ENCODE measurements at places on chromosomes 16 and 17.
A peak's percentile ranks its signal among the peaks of the same experiment; 100 is the strongest.

GRCh38 chr16:11794447-11794846 is 2.6 kb downstream of the ZC3H7A start:
- no peak for DNase-seq

DNA sequence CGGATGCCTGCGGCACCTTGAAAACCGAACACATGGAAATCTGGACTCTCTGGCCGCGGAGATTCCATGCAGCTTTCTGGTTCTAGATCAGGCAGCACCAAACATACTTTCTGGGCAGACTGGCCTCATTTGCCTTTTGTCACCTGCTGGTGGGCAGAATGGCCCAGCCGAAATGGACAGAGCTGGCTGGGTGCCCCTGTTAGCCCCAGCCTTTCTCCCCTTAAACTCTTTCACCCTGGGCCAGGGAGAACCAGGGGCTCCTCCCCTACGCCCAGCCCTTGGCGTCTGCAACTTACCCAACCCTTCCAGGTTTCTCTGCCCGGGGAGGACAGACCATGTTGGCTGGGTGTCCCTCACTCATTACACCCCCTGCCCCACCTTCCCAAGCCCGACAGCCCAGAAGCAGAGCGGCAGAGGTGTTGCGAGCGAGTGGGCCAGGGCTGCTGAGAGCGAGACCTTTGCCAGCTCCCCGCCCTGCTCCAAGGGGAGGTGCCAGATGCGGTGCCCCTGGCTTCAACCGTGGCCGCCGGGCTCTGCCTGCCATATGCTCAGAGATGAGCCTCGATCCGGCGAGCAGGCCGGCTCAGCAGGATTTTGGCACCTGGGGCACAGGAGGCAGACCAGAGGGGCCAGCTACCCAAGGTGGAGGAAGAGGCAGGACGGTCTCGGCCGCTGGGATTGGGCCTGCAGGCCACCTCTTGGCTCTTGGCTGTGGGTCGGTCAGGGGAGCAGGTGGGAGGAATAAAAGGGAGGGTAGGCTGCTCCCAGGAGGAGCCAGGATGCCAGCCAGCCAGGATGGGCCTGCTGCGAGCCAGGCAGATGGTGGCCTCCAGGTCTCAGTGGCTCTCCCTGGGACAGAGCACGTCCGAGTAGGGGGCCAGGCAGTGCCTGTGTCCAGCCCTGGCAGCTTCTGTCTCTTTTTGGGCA is 191.3 kb downstream of the NTN1 start:
- DNase-seq, result no peak

GRCh38 chr16:16027728-16028310 is 78.4 kb downstream of the ABCC1 start:
- DNase-seq, result no peak

- DNase-seq, result no peak
Observed at GRCh38 chr16:86089334-86089900, 190.5 kb downstream of the IRF8 start.

GRCh38 chr16:2813771-2814221 is 3.2 kb upstream of the PRSS21 start:
- no peak for DNase-seq

GRCh38 chr16:81060576-81061306 is 16.3 kb downstream of the C16orf46 start:
- no peak for DNase-seq

GRCh38 chr16:11006656-11007055 is 62.3 kb downstream of the CLEC16A start:
- no peak for DNase-seq

DNA sequence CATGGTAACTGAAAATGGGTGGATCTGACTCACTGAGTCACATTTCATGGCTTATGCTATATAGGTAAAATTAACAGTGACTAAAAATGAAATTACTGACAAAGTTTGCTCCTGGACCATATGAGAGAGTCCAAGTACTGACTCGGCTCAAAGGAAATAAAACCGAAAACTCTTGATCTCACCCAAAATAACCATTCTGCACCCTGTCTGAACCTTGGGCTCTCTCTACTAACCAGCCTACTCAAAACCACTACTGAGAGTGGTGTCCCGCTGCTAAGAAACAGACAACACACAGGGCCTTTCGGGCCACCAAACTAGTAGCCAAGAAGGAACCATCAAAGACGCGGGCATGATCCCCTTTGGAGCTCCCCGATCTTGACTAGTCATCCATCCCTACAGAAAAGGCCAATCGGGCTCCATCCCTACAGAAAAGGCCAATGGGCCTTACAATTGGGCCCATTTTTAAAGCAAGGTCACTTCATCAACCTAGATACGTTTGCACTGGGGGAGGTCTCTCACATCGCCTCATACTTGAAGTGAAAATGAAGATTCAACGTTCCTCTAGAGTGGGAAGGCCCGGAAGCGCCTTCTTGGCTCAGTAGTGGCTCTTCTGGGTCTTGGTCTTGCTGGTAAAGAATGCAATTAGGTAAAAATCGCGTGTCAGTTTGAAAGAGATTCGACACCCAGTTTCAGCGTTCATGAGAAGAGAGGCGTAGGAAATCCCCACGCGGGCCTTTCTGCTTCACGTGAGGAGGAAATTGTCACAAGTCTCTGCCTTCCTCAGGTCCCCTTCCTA is 720 bp upstream of the ZPBP2 start:
- DNase-seq, result peak; percentile 16

DNA sequence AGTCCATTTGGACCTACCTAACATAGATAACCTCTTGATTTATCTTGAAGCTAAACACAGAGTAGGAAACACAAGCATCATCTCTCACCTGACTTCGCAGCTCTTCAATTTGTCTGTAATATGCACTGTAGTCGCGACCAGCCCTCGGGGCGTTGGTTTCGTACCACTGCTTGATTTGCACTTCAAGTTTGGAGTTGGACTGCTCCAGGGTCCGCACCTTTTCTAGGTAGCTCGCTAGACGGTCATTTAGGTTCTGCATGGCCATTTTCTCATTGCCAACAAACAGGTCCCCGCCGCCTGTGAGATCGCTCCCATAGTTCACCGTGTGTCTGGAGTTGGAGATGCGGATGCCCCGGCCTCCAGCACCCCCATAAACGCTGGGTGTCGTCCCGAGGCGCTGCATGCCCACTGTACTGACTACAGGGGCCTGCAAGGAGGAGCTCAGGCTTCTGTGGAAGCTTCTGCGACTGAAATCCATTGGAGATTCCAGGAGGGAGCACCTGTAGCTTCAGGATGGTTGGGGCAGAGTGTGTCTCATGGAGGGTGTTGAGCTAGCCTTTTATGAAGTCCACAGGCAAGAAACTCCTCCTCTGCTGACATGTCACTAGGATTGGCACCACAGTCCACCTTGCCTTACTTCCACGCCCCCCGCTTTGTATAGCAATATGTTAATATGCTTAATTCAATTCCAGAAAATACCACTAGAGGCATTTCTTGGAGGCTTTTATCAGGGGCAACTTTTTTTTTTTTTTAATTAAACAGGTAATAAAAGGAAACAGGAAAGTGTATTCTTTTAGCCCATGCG is at the start of gene KRT20:
Gene KRT20, minus strand, starts transcription at position 535 of the 805 bp plus-strand sequence. Its CDS starts 57 bp downstream, at position 478.
- no peak for DNase-seq

DNA sequence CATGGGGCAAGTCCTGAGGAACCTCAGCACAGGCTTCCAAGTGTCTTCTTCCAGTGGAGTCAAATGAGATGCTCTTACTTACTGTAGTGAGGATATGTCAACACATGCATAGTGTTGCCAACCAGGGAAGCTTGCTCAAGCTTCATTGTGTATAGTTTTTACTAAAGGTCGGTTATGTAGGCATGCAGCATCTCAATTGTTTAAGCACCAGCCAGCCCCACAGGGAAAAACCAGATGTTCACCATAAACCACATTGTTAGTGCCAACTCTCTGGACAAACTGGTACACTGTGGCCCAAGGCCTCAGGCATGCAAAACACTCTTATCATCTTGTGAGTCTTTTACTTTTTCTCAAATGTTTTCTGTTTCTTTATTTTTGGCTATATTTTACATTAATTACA is 152.1 kb downstream of the PHKB start:
- no peak for DNase-seq

DNA sequence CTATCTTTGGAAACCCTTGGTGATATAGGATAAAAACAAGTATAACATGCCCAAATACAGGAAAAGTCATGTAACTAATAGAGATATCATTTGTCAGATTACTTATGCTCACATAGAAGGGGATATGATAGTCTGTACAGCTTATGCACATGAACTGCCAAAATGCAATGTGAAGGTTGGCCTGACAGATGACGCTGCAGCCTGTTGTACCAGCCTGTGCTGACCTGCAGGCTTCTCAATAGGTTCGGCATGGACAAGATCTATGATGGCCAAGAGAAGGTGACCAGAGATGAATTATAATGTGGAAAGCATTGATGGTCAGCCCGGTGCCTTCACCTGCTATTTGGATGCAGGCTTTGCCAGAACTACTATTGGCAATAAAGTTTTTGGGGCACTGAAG is 12.7 kb downstream of the WFIKKN2 start:
- DNase-seq, result no peak

GRCh38 chr16:86504315-86505184 is 5.8 kb upstream of the FOXF1 start:
- no peak for DNase-seq

All from activated CD8-positive, alpha-beta memory T cell treated with anti-CD3 and anti-CD28 coated beads for 1 hour (primary cell).